ENCODE measurements at places on chromosomes 2 and 18. TPM values are rescaled to one million over a fixed set of nuclear protein-coding genes. Genes with fewer than 3 reads are reported as not detected.

The SERPINB3 gene
- not detected for total RNA-seq

The SERPINB8 gene
- total RNA-seq: 7.5 TPM

The MERTK gene
- total RNA-seq: 220 TPM

The SCN3A gene
- 0.03 TPM for total RNA-seq

The RAB11FIP5 gene
- total RNA-seq: 17.4 TPM

The TMEM163 gene
- not detected for total RNA-seq

The ZNF396 gene
- 4.5 TPM for total RNA-seq

The LBX2 gene
- total RNA-seq: 7.7 TPM

The CSRNP3 gene
- 0.32 TPM for total RNA-seq

The HNMT gene
- 55.4 TPM for total RNA-seq

The VIT gene
- total RNA-seq: not detected

The IL36B gene
- not detected for total RNA-seq

The SERPINB13 gene
- total RNA-seq: not detected

The PFN4 gene
- total RNA-seq: 2.3 TPM

The SPATA3 gene
- not detected for total RNA-seq

The LIMS2 gene
- total RNA-seq: not detected

The CD207 gene
- 0.08 TPM for total RNA-seq

The PROKR1 gene
- total RNA-seq: 6.9 TPM

The MEP1B gene
- total RNA-seq: not detected

The CFC1 gene
- not detected for total RNA-seq

The ALPP gene
- not detected for total RNA-seq

The SPRED2 gene
- 14.6 TPM for total RNA-seq

The GRB14 gene
- 4.1 TPM for total RNA-seq

The MRO gene
- total RNA-seq: 3.1 TPM

The SERPINB2 gene
- 0.35 TPM for total RNA-seq

The CYS1 gene
- total RNA-seq: 0.29 TPM

The GKN1 gene
- not detected for total RNA-seq
